ENCODE measurements at places on chromosomes 12 and 14.

GRCh38 chr12:131116468-131117117 lies 162.9 kb downstream of the ADGRD1 start:
- no peak for DNase-seq

DNA sequence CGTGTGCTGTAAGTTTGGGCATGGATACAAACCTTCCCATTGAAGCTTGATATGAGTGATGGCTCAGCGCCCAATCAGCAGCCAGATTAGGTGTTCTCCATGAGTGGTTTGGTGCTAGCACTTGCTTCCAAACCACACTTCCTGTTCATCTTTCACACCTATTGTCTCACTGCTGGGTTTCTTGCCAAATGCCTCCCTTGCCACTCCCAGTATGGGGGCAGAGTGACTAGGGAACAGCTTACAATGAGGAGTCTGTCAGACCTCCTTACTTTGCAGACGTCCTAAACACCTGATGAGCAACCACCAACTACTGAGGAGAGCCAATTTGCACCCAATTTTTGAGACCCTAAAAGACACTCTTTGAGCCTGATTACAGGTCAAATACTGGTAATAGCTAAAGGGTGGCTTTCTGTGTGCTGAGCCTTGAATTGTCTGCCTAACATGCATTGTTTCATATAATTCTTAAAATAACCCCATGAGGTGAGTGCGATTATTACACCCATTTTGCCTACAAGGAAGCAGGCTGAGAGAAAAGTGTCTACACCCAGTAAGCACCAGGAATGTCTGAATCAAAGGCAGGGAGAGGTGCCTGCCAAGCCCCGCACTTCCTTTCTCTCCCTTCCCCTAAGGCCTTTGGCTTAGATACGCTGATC lies 48.4 kb upstream of the FOS start:
- peak; percentile 15 for DNase-seq

GRCh38 chr14:105050551-105050897 lies 14.7 kb downstream of the GPR132 start:
- DNase-seq: no peak

GRCh38 chr12:92002673-92003382 lies 142.8 kb downstream of the BTG1 start:
- no peak for DNase-seq

- DNase-seq: no peak
Measured at GRCh38 chr14:78498062-78498595, 328.0 kb downstream of the NRXN3 start.

DNA sequence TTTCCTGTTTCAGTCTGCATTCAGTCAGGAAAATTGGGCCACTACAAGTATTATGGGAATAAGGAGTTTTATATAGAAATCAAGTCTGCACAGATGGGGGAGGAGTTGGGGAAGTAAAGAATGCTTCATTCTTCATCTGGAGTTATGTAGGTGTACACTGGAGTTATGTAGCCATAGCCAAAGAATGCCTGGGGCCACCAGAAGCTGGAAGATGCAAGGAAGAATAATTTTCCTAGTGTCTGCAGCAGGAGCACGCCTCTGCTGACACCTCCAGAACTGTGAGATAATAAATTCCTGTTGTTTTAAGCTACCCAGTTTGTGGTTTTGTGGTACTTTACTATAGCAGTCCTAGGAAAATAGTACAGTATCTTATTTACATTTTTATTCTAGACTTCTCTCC lies 333.4 kb downstream of the NELL2 start:
- DNase-seq: no peak

- no peak for DNase-seq
Measured at GRCh38 chr12:53324113-53324778, 2.8 kb upstream of the AAAS start.

GRCh38 chr12:43206396-43206795 lies 345.6 kb downstream of the ADAMTS20 start:
- no peak for DNase-seq

- no peak for DNase-seq
Measured at GRCh38 chr14:106395456-106396050, 869.2 kb downstream of the TMEM121 start.

GRCh38 chr14:68458840-68459469 lies 333.9 kb downstream of the ZFP36L1 start:
- DNase-seq: no peak

DNA sequence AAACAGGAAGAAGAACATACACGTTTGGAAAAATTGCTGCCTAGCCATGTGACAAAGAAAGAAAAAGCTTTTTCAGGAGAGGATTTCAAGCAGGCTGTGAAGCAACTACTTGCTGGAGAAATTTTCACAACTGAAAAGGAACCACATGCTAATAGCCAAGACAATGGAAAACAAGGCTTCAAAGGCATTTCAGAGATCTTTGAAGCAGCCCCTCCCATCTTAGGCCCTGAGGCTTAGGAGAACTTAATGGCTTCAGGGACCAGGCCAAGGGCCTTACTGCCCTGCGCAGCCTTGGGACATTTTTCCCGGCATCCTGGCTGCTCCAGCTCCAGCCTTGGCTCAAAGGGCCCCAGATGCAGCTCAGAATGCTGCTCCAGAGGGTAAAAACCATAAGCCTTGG lies 255.9 kb upstream of the ARID2 start:
- DNase-seq: no peak

DNA sequence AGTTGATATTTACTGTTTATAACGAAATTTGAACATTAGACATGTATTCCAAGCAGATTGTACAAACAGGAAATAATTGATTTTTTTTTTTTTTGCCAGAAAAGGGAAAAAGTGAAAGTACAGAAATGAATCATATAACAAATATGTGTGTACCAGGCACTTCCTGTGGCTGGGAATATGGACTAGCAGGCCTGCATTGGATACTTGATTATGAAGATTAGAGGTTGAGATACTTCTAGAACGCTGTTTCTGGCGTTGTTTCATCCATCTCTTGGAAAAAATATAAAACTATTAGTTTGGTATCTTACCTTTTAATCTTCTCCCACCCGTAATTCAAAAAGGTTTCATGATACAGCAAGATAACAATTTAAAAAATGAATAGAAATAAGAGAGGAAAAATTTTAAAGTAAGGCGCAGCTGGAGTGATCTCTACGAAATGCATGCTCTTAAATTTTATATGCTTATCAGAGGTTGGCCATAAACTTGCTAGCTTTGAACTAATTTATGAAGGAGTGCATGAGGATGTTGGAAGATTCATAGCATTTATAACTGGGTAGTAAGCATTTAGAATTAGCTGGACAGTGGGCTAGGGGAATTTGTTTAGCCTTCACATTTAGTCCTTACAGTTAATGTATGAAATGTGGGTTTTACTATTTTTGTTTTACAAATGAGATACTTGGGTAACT lies 90.8 kb downstream of the AEBP2 start:
- no peak for DNase-seq

DNA sequence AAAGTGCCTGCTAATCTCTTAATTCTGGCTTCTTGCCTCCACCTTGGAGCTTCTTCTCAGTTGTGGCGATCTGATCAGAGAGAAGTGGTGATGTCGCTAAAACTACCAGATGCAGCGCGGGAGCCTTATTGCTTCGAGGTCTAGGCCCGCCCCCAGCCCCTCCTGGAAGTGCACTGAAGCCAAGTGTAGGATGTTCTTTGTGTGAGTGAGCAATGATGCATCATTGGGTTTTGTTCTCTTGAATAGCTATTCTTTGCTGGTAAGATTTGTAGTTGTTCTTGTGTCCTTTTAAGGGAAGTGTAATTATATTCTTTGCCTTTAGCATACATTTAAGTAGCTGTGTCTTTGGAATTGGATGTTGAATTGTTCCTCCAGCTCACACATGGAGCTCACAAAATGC lies 35.8 kb downstream of the MTHFD1 start:
- peak; percentile 16 for DNase-seq

GRCh38 chr12:3145033-3145432 lies 67.9 kb downstream of the TSPAN9 start:
- DNase-seq: no peak

GRCh38 chr14:68363466-68363842 lies 429.4 kb downstream of the ZFP36L1 start:
- DNase-seq: no peak

- no peak for DNase-seq
Measured at GRCh38 chr14:96416292-96416691, 24.4 kb downstream of the AK7 start.

GRCh38 chr12:32981139-32981538 lies 84.6 kb upstream of the PKP2 start:
- DNase-seq: no peak

GRCh38 chr14:57293866-57294837 lies 25.4 kb downstream of the AP5M1 start:
- no peak for DNase-seq

DNA sequence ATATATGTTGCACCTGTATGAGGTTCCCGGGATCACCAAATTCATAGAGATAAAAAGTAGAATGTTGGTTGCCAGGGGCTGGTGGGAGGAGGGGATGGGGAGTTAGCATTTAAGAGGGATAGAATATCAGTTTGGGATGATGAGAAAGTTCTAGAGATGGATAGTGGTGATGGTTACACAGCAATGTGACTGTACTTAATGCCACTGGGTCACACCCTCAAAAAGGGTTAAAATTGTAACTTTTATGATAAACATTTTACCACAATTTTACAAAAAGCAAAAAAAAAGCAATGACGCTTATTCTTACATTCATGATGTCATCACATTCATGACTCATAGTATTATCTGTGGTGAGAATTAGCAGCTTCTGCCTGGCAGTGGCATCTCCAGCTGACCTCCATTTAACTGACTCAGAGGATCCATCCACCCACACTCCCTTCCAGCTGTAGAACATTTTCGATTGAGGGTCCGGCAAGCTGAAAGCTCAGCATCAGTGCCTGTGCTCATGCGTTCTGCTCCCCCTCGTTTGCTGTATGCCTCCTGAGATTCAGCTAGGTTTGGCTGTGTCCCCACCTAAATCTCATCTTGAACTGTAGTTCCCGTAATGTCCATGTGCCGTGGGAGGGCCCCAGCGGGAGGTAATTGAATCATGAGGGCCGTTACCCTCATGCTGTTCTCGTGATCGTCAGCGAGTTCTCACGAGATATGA lies 64.8 kb upstream of the TMEM260 start:
- no peak for DNase-seq

GRCh38 chr14:98412431-98412830 lies 859.6 kb downstream of the BCL11B start:
- DNase-seq: no peak

DNA sequence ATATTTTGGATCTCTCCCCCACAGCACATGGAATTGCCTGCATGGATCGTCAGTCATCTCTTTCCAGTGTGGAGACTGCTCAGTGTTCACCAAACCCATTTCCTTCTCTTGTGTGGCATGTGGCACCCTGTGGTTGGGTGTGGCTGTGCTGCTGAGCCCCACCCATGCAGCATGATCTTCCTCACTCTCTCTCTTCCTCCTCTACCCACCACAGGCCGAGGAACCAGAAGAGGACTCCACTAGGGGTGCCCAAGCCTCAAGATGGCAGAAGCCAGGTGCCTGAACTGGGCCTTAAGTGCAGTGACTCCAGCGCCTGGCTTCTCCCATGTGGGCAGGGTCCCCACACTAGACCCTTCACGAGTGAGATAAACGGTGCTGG lies 66.8 kb upstream of the GPR68 start:
- no peak for DNase-seq

- DNase-seq: no peak
Measured at GRCh38 chr12:65632131-65632855, 192.0 kb upstream of the HMGA2 start.

- DNase-seq: no peak
Measured at GRCh38 chr12:47534695-47535094, 171.1 kb downstream of the RPAP3 start.

Data from stimulated activated CD4-positive, alpha-beta T cell treated with anti-CD3 and anti-CD28 coated beads, TNF-alpha, amount 100 ng/mL, for 48 hours (primary cell).